NCI-H510A (cell line): ENCODE measurements at places on chromosomes 16 and 17.

DNA sequence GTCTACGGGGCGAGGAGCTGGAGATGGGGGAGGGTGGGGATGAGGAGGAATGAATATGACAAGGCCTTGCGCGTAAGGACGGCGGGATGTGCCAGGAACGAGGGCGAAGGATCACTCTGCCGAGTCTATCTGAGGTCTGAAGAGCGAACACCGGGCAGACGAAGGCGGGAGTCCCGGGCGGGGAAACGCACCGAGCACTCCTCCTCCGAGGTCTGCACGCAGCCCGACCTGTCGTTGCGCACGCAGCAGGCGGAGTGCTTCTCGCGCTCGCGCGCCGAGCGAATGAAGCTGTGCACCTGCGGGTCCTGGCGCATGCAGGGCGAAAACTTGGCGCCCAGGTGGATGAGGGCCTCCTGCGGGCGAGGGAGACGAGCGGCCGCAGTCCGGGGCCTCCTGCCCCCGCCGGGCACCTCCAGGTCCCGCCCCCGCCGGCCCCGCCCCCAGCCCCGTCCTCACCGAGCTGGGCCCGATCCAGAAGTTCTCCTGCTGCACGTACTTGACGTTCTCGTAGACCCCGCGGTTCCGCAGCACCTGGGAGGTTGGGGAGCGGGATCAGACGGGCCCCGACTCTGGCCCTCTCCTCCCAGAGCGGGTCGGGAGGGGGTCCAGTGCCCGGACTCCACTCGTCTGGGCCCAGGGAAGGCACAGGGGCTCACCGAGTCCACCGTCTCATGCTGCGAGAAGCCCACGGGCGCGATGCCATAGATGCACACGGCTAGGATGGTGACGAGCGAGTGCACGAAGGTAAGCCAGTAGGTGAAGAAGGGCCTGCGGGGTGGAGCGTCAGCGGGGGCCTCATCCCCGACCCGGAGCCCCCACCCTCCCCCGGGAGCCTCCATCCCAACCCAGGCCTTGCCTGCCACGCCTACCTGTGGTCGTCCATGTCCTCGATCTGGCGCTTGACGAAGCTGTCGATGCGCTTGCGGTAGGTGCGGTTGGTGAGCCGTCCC, 7.6 kb downstream of the SNRNP25 start:
- DNase-seq = no peak

DNA sequence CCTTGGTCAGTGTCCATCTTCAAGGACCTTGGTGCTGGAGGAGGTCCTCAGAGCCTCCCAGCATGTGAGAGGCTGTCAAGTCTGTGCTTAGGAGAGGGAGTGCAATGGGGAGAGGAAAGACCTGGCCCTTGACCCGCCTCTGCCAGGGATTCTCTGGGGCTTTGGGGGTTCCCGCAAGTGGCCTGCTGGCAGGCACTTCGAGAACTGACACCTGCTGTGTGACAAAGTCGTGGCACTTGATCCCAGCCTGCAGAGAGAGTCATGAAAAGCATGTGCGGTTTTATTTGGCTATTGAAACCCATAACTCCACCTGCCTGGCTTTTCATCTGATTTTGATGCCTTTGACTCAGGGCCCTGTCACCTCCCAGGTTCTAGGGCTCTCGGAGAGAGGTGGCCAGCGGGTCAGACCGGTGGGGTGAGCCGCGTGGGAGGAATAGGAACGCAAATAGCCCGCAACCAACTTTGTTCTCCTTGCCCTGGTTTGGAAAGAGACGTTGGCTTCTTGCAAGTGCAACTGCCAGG, 42.8 kb upstream of the GSE1 start:
- no peak for DNase-seq

- DNase-seq = no peak
These were observed 25.2 kb downstream of the GRB2 start for GRCh38 chr17:75380315-75380714.

- no peak for DNase-seq
These were observed 140.5 kb upstream of the CRHR1 start for GRCh38 chr17:45643591-45643990.

DNA sequence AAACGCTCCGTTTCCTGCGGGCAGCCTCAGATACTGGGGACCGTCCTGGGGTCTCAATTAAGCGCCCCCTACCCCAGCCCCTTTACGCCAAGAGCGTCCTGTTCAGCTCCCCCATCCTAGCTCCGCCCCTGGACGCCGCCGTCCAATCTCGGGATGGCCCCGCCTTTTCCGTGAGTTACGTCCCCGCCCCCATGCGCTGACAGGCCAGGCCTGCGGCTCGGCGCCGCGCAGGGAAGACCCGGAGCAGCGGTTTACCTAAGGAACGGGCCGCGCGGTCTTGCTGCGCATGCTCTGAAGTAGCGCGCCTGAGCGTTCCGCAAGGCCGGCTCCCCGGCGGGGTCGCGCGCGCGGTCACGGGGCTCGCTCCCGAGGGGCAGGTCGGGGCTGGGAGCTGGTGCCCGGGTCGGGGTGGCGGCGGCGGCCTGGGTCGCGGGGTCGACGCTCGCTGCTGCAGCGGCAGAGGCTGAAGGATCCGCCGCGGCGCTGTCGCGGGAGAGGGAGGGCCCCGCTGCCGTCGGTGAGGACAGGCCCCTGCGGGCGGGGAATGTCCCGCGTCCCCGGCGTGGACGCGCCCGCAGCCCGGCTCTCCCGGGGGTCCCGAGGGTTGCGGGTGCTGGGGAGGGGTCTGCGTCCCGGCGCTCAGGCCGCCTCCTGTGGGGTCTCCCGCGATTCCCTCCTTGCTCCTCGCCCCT, at the start of gene FLYWCH1:
Gene FLYWCH1 (plus strand): TSS at position 294 of the 692 bp plus-strand sequence. CDS start 17,755 bp downstream, outside the sequence.
- DNase-seq = peak; percentile 92

GRCh38 chr17:73934696-73935095, 268.8 kb upstream of the RPL38 start:
- no peak for DNase-seq

GRCh38 chr16:49592546-49593423, 219.2 kb downstream of the C16orf78 start:
- no peak for DNase-seq
